ENCODE measurements at places on chromosomes 12 and 14.

- no peak for DNase-seq
Observed at GRCh38 chr12:128394137-128394536, 127.2 kb downstream of the TMEM132C start.

- DNase-seq = no peak
Observed at GRCh38 chr12:108642899-108643654, 9.4 kb upstream of the SELPLG start.

DNA sequence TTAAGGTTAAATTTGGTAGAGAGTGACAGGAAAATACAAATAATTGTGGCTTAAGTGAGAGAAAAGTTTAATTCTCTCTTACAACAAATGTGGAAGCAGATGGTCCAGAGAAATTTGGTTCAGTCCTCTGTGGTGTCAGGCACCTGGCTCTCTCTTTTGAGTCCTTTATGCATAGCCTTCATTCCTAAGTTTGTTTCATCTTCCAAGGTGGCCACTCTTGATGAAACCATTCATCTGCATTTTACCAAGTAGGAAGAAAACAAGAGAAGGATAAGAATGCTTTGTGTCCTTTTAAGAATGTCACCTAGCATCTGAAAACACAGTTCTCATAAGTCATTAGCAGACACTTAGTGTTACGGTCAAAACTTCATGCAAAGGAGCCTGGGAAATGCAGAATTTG, 442.5 kb downstream of the CCER1 start:
- no peak for DNase-seq

DNA sequence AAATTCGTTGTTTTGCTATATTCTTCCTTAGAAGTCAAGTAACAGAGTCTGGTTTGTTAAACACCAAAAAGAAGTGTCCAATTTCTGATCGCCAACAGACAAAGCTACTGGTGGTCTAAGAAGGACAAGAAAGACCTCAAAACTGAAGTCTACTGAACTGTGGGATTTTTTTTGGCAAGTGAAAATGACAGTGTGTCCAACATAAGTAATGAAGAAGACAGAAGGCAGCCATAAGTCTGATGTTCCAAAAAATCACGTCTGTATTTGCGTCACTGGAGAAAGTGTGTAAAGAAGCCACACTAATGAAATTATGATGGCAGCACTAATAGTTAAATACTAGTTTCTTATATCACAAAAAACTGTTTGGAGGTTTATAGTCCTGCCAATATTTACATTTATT, 32.6 kb downstream of the WASHC3 start:
- DNase-seq = no peak

DNA sequence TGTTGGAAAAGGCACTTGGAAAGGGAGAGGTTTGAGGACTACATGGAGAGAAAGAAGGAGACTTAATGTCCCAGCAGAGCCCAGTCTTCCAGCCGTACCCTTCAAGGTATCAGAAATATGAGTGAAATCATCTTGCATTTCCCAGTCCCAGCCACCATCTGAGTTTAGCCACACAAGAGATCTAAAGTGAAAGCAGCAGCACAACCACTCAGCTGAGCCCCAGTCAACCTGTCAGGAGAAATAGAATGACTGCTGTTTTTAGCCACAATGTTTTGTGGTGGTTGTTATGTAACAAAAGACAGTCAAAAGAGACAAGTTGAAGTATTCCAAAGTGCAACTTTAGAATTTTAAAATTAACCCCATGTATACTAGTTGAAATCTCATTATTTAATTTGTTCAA, 28.0 kb downstream of the DERA start:
- no peak for DNase-seq

- DNase-seq = no peak
Observed at GRCh38 chr12:108448246-108448645, 66.8 kb upstream of the FICD start.

DNA sequence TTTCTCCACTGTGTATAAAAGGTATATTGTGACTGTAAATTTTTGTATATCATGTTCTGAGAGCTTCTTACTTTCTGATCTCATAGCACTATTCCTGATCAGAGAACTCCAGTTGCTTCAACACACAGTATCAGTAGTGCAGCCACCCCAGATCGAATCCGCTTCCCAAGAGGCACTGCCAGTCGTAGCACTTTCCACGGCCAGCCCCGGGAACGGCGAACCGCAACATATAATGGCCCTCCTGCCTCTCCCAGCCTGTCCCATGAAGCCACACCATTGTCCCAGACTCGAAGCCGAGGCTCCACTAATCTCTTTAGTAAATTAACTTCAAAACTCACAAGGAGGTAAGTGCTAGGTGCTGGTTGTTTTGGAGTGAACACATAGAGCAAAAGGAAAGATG, 30.9 kb downstream of the CKB start:
- no peak for DNase-seq

DNA sequence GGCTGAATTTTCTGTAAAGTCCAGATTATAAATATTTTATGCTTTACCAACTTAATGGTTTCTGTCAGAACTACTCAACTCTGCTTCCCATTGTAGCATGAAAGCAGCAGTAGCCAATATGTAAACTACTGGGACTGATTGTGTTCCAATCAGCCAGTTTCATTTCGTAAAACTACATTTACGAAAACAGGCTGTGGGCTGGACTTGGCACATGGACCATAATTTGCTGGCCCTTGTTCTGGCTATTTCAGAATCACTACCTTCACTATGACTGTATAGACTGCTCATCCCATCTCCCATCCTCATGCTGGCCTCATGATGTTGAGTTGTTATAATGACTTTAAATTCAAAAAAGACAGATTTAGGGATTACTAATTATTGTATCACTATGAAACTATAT, 38.7 kb downstream of the FAR2 start:
- DNase-seq = no peak
